ENCODE measurements at places on chromosomes 12 and 14.

DNA sequence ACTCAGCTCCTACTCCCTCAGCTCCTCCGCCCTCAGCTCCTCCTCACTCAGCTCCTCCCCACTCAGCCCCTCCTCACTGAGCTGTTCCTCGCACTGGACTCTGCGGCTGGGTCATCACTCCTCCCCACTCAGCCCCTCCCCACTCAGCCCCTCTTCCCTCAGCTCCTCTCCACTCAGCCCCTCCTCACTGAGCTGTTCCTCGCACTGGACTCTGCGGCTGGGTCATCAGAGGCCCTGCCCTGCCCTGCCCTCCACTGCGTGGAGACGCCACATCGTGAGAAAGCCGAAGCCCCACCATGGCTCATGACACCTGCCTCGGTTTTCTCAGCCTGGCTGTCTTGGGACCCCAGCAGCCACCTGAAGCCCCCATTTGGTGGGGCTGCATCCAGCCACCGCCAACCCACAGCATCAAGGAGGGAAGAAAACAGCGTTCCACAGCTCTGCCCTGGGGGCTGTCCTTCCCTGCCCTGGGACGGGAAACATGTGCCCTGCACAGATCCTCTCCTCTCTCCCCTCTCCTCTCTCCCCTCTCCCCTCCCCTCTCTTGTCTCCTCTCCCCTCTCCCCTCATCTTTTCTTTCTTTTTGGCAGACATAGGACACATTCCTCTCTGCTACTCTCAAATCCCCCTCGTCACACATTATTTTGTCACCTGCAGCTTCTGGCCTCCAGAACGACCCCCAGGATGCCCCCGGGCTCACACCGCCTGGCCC lies 17.7 kb downstream of the NOC4L start:
- no peak for DNase-seq

GRCh38 chr14:79342942-79343341 lies 868.4 kb downstream of the DIO2 start:
- DNase-seq = no peak

DNA sequence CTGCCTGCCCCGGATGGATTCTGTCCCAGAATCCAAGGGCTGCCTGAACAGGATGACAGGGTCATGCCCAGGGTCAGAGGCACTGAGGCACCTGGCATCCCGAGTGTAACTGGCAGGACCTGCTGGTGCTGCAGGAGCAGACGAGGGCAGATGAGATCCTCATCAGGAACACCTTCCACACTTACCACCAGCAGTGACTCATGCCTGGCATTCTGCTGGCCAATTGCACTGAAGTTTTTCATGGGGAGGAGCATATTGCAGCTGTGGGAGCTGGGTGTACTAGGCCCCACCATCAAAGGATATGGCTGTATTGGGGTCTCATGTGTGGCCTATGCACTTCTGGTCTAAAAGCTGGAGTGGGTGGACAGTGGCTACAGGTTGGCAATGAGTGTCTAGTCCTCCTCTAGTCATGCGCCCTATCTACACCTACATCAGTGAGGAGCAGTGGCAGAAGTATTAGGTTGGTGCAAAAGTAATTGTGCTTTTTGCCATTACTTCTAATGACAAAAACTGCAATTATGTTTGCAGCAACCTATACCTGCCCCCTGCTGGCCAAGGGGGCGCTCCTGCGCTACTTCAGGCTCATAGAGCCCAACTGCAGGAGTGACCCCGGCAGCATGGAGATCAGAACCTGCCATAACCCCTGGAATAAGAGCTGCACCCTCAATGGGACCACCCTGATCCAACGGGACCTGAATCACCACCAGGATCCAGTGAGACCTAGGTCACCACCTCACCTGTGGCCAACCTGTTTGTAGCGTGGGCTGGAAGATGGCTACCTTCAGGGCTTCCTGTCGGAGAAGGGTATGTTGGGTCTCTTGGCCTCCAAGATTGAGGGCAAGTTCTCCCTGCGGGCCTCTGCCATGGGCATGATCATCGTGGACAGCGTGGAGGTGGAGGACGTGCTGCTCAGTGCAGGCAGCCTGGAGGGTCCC lies 8.0 kb upstream of the C12orf42 start:
- no peak for DNase-seq

DNA sequence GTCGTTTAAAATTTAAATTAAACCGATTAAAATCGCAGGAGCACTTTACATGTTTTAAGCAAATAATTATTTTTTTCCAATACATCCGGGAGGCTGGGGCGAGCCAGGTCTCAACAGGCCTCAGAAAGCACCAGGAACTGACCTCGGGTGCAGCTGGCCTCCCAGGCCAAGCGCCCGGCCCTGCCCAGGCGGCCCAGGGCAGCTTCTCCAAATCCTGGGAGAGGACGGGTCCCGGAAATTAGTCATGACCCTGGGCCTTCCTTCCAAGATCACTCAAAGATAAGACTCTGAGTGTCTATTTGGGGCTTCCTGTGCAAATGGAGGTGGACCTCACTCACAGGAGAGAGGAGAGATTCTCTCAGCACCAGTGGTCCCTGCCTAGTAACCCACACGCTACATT lies 177.1 kb downstream of the BCL11B start:
- DNase-seq = no peak

- no peak for DNase-seq
Measured at GRCh38 chr12:12408265-12408690, 51.4 kb downstream of the BORCS5 start.

GRCh38 chr14:83006121-83006670 lies 1472.5 kb upstream of the SEL1L start:
- DNase-seq = no peak

DNA sequence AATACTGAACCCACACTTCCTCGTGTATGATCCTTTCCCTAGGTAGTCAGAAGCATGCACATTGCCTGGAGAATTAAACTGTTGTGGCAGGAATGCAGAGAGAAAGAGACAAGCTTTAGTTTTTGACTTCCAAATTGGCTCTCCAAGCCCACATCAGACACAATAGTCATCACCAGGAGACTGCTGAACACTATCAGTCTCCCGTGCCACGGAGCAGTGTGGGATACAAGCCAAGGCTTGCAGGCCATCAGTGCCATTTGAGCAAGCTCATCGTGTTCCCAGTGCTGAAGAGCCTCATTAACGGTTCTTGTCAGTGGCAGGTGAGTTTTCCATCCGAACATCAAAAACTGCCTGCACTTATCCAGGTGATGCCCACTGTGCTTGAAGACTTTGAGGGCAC lies 410.8 kb downstream of the NAV3 start:
- DNase-seq = no peak

DNA sequence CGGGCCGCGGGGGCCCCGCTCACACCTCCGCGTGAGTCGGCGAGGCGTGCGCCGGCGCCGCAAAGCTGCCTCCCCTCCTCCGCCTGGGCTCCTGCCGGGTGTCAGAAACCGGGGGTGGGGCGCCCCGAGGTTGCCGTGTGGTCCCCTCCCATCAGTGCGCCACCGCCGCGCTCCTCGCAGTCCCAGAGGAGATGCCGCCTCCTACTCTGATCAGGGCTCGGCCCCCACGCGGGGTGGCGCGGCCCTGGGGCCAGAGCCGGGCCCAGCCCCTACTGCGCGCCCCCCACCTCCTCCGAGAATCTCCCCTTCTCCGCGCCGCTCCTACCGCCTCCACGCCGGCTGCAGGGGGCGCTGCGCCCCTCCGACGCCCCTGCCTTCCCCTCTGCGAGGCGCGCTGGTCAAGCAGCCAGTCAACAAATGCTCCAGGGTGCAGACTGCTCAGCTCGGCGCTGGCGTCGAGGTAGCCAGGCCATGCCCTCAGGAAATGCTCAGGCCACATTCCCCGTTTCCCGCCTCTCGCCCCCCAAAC lies 467 bp upstream of the JAG2 start:
- no peak for DNase-seq

- DNase-seq = no peak
Measured at GRCh38 chr14:45716572-45716971, 463.6 kb upstream of the MIS18BP1 start.

DNA sequence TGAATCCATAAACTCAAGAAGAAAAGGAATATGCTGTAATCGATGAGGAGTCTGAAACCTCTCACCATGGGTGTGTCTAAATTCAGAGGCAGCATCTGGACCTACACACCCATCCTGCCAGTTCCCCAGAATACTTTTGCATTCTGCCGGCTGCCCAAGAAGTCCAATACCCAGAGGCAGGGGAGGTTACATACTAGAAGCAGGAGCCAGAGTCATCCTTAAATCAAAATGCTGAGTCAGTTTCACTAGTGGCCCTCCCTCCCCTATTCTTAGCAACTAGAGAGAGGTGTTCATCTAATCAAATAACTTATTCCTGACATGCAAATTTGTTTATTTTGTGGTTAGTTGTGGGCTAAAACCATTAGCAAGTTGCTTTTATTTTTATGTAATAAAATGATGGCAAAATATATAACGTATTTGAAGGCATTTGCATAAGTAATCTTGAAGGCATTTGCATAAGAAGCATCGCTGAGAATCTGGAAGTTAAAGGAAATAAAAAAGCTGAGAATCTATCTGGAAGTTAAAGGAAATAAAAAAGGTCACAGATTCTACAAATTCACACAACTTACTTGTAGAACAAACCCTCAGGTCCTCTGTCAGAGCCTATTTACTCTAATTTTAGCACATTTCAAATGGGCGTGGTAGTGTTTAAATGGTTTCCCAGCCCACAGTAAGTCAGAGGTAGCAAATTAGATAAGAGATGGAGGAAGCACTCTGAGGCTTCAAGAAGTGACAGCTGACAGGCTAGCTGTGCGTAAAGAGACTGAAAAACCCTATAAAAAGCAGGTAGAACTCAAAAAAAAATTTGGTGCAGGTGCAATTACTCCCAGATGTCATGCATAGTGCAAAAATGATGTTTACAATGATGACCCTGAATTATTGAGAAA lies 7.8 kb downstream of the BHLHE41 start:
- DNase-seq = no peak

DNA sequence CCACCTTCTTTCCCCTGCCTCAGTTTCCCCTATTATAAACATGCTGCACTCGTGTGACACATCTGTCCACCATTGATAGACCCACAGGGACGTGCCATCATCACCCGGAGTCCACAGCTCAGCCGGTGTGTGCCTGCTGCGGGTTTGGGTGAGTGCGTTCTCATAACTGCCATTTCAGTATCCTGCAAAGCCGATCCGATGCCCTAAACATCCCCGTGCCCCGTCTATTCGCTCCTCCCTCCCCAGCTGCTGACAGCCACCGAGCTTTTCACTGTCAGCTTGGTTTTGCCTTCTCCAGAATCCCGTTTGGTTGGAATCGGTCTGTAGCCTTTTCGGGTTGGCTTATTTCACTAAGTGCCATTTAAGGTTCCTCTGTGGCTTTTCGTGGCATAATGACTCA lies 3.9 kb downstream of the LRCOL1 start:
- no peak for DNase-seq

DNA sequence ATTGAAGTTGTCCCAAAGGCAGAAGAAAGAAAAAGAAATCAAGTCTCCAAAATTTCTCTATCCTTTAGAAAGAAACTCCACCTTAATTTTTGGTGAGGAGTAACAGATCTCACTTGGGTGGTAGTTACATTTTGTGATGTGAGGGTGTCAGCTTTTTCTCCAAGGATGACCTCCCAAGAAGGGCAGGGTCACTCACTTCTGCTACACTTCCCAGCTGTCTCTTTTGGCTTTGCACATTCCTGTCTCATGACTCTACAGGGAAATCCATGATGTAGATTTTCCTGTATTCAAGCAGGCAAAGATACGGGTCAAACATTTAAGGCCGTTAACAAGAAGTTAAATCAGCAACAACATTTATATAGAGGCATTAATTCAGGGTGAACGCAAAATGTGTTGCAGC lies 1016.4 kb downstream of the NRXN3 start:
- no peak for DNase-seq
